CD4-positive, alpha-beta T cell treated with Interleukin-17A for 4 hours (primary cell): ENCODE measurements at places on chromosomes 11 and 22.

GRCh38 chr11:94528551-94528950 is 15.2 kb upstream of the FUT4 start:
- no peak for DNase-seq

DNA sequence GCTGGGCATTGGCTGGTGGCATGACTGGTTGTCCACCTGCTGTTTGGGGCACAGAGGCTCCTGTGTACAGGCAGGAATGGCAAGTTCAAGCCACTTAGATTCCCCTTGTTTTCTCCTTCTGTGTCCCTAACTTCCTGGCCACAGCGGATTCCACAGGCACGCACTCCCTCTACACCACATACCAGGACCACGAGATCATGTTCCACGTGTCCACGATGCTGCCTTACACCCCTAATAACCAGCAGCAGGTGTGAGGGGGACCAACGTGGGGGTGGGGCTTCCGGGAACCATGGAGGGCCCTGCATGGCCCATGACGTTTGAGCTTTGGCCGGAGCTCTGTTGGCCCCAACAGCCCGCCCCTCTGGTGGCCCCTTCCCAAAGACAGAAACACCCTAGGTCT is 7.8 kb downstream of the SIPA1 start:
- DNase-seq, result no peak

DNA sequence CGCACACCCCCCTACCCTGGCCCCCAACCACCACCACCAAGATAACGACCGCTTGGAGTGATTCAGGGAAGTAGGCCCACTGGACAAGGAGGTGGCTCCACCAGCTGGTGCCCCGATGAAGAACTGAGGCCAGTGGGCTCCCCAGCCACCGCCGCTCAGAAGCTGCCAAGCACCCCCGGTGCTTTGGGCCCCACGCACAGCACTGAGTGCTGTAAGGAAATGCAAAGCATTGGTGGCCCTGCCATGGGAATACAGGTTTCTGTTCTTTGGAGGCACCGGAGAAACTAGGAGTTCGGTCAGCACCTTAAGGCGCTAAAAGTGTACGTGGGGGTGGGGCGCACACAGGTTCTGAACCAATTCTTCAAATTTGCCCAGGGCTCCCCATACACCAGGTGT is 664 bp upstream of the PRSS23 start:
- DNase-seq, result no peak

DNA sequence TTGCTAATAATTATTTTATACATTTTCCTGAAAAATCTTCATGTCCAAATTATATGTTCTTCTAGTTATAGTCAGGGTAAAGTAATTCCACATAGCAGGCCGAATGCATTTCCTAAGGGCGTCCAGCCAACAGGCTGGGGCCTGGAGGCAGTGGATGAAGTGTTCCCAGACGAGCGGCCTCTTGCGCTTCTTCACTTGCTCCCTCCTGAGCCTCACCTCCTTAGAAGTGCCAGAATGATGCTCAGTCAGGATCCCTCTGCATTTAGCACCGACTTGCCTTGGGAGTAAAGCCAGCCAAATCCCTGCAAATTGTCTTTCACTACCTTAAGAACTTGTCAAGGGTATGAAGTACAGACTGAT is 1.5 kb downstream of the OLFML1 start:
- no peak for DNase-seq

DNA sequence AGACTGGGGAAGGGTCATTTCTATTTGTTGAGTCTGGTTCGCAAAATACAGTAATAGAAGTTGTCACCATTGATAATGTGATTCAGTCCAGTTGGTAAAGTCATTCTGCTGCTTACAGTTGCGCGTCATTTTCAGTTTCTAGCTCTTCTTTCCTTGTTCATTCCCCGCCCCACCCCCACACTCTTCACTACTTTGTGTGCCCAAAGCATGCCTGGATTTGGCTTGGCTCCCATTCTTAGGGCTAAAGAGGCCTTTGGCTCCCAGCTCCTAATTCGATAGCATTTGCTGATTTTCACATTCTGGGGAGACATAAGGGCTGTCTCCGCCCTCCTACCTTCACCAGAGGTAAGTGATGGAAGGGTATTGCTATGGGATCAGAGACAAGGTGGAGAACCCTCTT is 43.0 kb downstream of the CECR2 start:
- DNase-seq, result no peak

DNA sequence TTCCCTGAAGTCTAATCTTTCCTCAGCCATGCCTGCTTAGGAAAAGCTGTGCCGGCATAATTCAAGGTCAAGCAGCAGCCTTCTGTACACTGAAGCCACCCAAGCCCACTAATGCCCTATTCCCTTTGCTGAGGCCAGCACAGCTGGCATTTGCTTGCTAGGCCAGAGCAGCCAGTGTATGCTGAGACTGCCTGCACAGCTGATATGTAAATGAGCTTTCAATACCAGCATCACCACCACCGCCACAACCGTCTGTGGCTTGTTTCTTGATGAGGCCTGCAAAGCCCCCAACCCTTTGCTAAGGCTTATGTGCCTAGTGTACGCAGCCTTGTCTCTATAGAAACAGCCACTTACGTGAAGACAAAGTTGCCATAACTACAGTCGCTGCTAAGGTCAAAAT is 56.3 kb upstream of the TNRC6B start:
- no peak for DNase-seq

- no peak for DNase-seq
Observed at GRCh38 chr11:107801641-107802040, 56.9 kb downstream of the SLC35F2 start.
